Kidney (tissue), 22 donors: ENCODE measurements at places on chromosomes 6 and 20. TPM values are rescaled to one million over a fixed set of nuclear protein-coding genes. Genes with fewer than 3 reads are reported as not detected.

MUC22 gene
- total RNA-seq, result not detected

FAM83D gene
- 0.79 TPM for total RNA-seq

SPATS1 gene
- total RNA-seq, result not detected

HLA-E gene
- 525 TPM for total RNA-seq

SLC52A3 gene
- total RNA-seq, result 10.9 TPM

GRCh38 chr20:31711179-31712111 is 11.2 kb downstream of the BCL2L1 start:
- DNase-seq, result no peak

DNA sequence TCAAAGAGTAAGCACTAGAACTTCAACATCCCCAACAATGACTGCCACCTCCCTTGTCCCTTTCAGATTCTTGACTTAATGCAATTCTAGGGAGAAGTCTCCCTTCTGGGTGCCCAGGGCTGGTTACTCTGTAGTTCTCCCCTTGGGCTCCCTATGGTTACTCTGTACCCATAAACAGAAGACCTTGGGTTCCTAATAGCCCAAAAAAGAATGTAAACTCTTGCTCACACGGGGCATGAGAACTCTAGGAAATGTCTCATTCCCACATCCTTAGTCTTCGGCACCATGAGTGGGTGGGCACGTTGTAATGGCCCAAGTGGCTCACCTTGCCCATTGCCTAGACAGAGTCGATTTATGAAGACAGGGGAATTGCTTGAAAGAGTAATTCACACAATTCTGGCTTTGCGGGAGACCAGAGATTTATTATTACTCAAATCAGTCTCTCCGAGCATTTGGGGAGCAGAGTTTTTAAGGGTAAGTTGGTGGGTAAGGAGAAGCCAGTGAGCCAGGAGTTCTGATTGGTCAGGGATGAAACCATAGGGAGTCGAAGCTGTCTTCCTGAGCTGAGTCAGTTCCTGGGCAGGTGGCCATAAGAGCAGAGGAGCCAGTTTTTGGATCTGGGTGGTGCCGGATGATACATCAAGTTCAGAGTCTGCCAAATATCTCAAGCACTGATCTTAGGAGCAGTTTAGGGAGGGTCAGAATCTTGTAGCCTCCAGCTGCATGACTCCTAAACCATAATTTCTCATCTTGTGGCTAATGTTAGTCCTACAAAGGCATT is 61.2 kb upstream of the SIRPG start:
- DNase-seq, result no peak

- DNase-seq, result no peak
These were observed 14.4 kb downstream of the ZNF217 start for GRCh38 chr20:53579266-53579580.

DNA sequence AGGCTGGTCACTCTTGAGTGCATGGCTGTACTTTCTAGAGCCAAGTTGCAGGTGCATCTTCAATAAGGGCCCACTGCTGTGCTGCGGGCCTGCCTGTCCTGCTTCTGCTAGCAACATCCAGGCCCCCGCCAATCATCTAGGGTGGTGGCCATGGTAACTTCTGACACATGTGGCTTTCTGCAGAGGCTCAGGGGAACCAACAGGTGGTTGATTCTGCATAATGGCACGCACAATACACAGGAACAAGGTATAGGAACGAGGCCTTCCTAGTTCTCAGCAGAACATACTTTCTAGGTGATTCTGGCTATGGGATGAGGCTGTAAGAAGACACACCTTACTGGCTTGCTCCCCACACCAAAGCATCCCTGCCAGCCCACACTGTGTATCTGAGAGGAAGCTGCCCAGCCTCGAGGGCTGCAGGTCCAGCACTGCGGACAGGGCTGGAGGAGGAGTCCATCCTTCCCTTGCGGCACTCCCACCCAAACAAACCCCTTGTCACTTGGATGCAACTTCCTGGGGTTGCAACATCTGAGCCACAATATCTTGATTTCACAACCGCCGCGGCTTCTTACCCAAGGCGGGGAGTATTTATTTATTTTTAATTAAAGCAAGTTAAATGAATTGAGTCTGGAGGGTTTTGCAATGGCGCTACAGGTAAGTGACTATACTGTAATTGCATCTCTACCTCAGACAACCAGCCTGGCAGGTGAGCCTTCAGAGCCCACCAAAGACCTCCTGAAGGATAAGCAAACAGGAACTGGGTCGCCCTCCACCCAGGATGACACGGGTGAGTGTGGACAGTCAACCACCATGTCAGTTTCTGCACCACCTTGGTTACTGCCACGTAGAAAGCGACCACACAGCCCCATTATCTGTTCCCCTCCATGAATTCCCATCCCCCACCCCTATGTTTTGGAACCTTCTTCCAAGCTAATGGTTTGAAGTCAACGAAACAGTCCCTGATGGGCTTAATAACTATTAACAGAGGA is 49.6 kb downstream of the SULF2 start:
- no peak for DNase-seq

DNA sequence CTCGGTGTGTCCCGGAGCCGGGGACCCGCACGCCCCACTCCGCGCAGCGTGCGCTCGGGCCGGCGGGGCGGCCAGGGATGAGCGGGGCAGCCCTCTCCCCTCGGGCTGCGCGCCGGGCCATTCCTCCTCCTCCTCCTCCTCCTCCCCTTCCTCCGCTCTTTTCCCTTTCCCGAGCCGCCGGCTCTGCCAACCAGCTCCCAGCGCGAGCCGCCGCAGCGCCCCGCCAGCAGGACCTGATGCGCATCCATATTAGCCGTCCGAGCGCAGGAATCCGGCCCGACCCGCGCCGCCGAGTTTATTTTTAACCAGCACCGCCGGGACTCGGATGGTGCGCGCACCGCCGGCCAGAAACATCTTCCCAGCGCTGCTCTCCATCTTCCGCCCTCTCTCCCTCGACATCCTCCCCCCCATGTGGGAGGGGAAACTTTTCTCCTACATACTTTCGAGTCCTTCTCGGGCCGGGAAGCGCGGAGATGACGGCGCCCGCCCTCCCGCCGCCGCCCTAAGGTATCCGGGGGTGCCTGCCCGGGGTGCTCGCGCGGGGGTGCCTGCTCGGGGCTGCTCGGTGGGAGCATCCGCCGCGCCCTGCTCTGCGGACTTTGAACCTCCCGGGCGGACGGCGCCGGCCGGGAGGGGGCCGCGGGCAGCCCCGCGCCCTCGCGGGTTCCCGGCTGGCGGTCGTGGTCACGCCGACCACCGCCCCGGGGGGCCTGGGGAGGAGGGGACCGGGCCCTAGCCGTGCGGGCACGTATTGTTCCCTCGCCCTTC is 619 bp downstream of the RREB1 start:
- DNase-seq, result peak; percentile 73
